ENCODE measurements at places on chromosomes 1 and 21.
A peak's percentile ranks its signal among the peaks of the same experiment; 100 is the strongest.

GRCh38 chr1:162279136-162279498 lies 97.5 kb downstream of the SPATA46 start:
- H3K27ac ChIP-seq = no peak overlapping the region
- H3K27me3 ChIP-seq = no peaks in the 10 kb centered on the region
- no peaks in the 10 kb centered on the region for H3K36me3 ChIP-seq
- H3K4me3 ChIP-seq = no peak overlapping the region

- H3K4me3 ChIP-seq = peak within 1 kb of the TSS; percentile 78
- peak within 1 kb of the TSS; percentile 77 for H3K27ac ChIP-seq
- peak; percentile 91 for DNase-seq
Observed at GRCh38 chr1:25858906-25859789, at the start of gene AUNIP. TSS of gene AUNIP (minus strand) at chr1:25859457. CDS start at chr1:25859357, 100 bp downstream.

DNA sequence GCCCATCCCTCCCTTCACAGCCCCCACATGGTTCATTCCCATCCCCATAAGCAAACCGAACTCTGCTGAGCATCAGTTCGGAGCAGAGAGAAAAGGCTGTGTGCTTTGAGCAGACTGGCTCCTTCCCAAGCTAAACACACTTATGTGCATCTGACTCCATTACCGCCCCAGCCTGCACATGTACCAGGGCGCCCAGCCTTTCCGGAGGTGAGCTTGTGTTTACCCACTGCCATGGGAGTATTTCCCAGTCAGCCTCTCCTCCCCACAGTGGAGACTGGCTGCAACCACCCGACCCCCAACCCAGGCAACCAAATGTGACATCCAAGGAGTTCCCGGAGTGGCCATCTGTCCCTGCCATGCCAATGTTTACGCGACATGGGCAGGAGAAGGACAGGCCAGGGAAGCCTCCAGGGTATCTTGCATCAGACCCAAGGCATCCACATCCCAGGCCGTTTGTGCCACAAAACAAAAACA lies 9.4 kb downstream of the TIAM1 start:
- H3K4me1 ChIP-seq = no peaks in the 10 kb centered on the region
- H3K27ac ChIP-seq = no peak overlapping the region
- no peak overlapping the region for H3K4me3 ChIP-seq
- DNase-seq = no peak

DNA sequence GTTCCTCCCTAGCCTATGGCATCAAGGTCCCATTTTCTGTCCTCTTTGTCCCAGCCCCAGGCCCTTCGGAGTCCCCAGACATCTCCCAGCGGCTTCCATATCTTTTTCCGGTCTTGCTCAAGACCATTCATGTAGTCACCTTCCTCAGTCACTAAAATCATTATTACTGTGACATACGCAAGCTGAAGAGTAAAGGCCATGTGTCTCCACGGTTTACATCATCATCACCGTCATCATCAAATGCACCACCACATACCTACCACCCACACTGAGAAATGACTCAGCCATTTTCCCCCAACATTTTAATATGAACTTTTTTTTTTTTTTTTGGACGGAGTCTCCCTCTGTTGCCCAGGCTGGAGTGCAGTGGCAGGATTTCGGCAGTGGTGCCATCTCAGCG lies 43.4 kb downstream of the FHAD1 start:
- no peaks in the 10 kb centered on the region for H3K4me1 ChIP-seq
- no peak overlapping the region for H3K27ac ChIP-seq
- no peak overlapping the region for H3K4me3 ChIP-seq
- no peaks in the 10 kb centered on the region for H3K36me3 ChIP-seq

GRCh38 chr21:44999428-44999971 lies 59.7 kb downstream of the SLX9 start:
- no peak overlapping the region for H3K27ac ChIP-seq
- H3K4me3 ChIP-seq = no peak overlapping the region
- DNase-seq = no peak
- no peaks in the 10 kb centered on the region for H3K36me3 ChIP-seq

DNA sequence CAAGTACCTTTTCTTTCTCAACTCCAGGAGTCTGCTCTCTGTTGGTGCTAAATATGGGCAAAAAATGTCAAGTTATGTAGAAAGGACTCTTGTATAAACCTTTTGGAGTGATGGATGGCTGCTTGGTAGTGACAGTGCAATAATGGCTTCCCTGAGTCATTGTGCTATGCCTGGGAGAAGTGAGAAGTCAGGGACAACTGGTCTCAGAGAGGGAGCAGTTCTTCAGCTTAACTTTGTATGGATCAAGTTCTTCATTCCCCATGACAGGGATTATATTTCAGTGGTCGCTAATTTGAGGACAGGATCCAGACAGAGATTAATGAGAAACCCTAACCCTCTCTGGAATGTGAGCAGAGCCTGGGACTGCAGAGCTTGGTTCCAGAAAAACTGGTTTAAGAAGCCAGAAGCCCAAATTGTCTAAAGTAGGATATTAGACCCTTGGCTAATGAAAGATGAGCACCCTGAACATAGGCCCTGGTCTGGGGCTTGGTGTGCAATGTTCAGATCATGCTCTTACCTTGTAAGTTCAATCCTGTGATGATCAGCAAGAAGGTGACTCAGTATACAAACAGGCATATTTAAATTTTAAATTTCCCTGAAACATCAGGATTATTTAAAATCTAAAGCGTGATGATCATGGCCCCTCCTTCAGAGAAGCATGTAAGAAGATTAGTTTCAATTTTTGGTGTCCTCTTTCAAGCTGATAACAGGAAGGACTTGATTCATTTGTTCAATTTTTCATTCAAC lies 50.9 kb downstream of the NTMT2 start:
- no peak overlapping the region for H3K4me3 ChIP-seq
- no peaks in the 10 kb centered on the region for H3K4me1 ChIP-seq
- no peaks in the 10 kb centered on the region for H3K36me3 ChIP-seq
- DNase-seq = no peak

- peak overlapping the region; percentile 65 for H3K4me3 ChIP-seq
- peak overlapping the region; percentile 81 for H3K27ac ChIP-seq
- DNase-seq = no peak
- H3K4me1 ChIP-seq = peaks cover 28% of the 10 kb centered on the region
Observed at GRCh38 chr1:45009956-45010854, 919 bp downstream of the HECTD3 start.

DNA sequence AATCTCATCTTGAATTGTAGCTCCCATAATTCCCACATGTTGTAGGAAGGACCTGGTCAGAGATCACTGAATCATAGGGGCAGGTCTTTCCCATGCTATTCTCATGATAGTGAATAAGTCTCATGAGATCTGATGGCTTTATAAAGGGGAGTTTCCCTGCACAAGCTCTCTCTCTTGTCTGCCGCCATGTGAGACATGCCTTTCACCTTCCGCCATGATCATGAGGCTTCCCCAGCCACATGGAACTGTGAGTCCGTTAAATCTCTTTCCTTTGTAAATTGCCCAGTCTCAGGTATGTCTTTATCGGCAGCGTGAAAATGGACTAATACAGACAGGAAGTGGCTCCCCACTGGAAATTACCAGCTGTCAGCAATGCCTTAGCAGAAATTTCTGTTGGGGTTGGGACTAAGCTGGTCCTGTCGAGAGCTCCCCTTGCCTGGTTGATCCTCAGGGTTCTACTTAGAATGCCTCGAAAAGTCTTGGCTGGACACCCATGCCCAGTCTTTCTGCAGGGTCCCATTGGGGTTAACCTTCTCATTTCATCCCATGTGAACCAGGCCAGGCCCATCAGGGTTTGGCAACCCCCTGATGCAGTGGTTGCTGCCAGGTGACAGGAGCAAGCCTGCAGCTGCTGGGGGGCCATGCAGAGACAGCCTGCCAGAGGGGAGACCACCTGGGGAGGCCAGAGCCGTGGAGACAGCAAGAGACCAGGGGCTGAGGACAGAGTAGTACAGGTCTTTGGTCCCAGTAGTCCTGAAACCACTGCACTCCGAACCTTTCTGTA lies 2.8 kb upstream of the ABCG1 start:
- H3K27me3 ChIP-seq = no peaks in the 10 kb centered on the region
- H3K4me1 ChIP-seq = peaks cover 5% of the 10 kb centered on the region
- DNase-seq = no peak

GRCh38 chr1:162025541-162025940 lies 1.9 kb upstream of the OLFML2B start:
- H3K27ac ChIP-seq = no peak overlapping the region
- no peak for DNase-seq
- peaks cover 3% of the 10 kb centered on the region for H3K27me3 ChIP-seq
- no peak overlapping the region for H3K4me3 ChIP-seq
- H3K36me3 ChIP-seq = no peaks in the 10 kb centered on the region

GRCh38 chr1:217354895-217355294 lies 276.0 kb downstream of the GPATCH2 start:
- H3K27ac ChIP-seq = no peak overlapping the region
- DNase-seq = no peak
- H3K27me3 ChIP-seq = no peaks in the 10 kb centered on the region
- no peak overlapping the region for H3K4me3 ChIP-seq

DNA sequence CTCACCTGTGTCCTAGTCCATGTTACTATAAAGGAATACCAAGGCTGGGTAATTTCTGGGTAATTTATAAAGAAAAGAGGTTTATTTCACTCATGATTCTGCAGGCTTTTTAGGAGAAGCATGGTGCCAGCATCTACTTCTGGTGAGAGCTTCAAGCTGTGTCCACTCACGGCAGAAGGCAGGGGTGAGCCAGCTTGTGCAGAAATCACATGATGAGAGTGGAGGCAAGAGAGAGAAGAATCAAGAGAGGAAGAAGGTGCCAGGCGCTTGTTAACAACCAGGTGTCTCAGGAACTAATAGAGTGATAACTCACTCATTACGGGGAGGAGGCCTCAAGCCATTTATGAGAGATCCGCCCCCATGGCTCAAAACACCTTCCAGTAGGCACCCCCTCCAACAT lies 67.5 kb upstream of the CD34 start:
- no peak overlapping the region for H3K4me3 ChIP-seq
- no peak for DNase-seq
- H3K36me3 ChIP-seq = no peaks in the 10 kb centered on the region
- no peaks in the 10 kb centered on the region for H3K27me3 ChIP-seq

GRCh38 chr1:244854865-244855578 lies 9.3 kb downstream of the HNRNPU start:
- H3K4me1 ChIP-seq = peaks cover 67% of the 10 kb centered on the region
- H3K27me3 ChIP-seq = no peaks in the 10 kb centered on the region
- DNase-seq = no peak
- peak overlapping the region; percentile 42 for H3K27ac ChIP-seq

DNA sequence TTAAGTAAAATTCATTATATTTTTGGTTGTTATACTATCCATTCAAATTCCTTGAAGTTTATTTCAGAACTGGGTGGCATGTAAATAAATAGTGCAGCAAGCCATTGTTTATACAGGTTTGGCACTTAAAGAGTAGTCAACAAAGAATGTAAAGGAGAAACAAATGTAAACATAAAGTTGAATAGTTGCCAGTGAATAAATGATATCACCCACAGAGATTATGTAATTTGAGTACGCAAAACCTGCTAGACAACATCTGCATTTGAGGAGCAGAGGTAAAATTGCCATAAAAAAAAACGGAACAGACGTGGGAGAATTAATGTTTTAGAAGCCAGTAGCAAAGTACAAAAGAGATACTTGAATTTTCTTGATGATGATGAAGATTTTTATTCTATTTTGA lies 111.6 kb downstream of the ADGRL2 start:
- no peaks in the 10 kb centered on the region for H3K36me3 ChIP-seq
- H3K27me3 ChIP-seq = no peaks in the 10 kb centered on the region
- no peaks in the 10 kb centered on the region for H3K4me1 ChIP-seq
- no peak overlapping the region for H3K27ac ChIP-seq
- DNase-seq = no peak

GRCh38 chr21:46001821-46002681 lies 20.5 kb downstream of the COL6A1 start:
- no peak overlapping the region for H3K27ac ChIP-seq
- H3K4me1 ChIP-seq = no peaks in the 10 kb centered on the region
- H3K4me3 ChIP-seq = no peak overlapping the region

- DNase-seq = no peak
- no peaks in the 10 kb centered on the region for H3K27me3 ChIP-seq
- H3K36me3 ChIP-seq = no peaks in the 10 kb centered on the region
- H3K27ac ChIP-seq = no peak overlapping the region
Observed at GRCh38 chr1:170538687-170539086, 6.7 kb downstream of the GORAB start.

GRCh38 chr1:8903908-8904650 lies 25.6 kb upstream of the ENO1 start:
- no peaks in the 10 kb centered on the region for H3K36me3 ChIP-seq
- no peaks in the 10 kb centered on the region for H3K27me3 ChIP-seq
- H3K4me1 ChIP-seq = peaks cover 17% of the 10 kb centered on the region
- H3K27ac ChIP-seq = no peak overlapping the region
- no peak overlapping the region for H3K4me3 ChIP-seq
- no peak for DNase-seq

GRCh38 chr1:161787355-161787754 lies 21.2 kb downstream of the ATF6 start:
- H3K4me3 ChIP-seq = no peak overlapping the region
- no peak for DNase-seq
- peaks cover 6% of the 10 kb centered on the region for H3K36me3 ChIP-seq

- no peaks in the 10 kb centered on the region for H3K36me3 ChIP-seq
- H3K4me1 ChIP-seq = no peaks in the 10 kb centered on the region
- no peak overlapping the region for H3K4me3 ChIP-seq
- no peaks in the 10 kb centered on the region for H3K27me3 ChIP-seq
- no peak for DNase-seq
Observed at GRCh38 chr1:228849011-228849541, 113.8 kb downstream of the RHOU start.

GRCh38 chr1:200290010-200290685 lies 119.7 kb downstream of the ZNF281 start:
- H3K36me3 ChIP-seq = no peaks in the 10 kb centered on the region
- no peak overlapping the region for H3K4me3 ChIP-seq
- no peak overlapping the region for H3K27ac ChIP-seq
- no peaks in the 10 kb centered on the region for H3K4me1 ChIP-seq

DNA sequence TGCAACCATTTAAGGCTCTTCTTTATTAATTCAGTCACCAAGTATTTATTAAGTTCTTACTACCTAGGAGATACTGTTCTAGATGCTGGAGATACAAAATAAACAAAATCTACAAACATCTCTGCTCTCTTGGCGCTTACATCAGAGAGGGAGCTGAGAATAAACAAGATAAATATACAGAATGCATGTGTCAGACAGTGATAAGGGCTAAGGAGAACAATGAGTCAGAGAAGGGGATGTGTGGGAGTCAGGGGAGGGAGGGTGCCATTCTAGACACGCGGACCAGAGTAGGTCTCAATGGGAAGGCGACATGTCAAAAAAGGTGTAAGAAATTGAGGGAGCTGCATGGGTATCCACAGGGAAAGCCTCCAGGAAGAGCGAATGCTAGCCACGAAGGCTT lies 393.2 kb downstream of the RWDD3 start:
- no peak for DNase-seq
- no peaks in the 10 kb centered on the region for H3K27me3 ChIP-seq
- H3K4me3 ChIP-seq = no peak overlapping the region
- H3K27ac ChIP-seq = no peak overlapping the region
- no peaks in the 10 kb centered on the region for H3K36me3 ChIP-seq

GRCh38 chr1:91732291-91733107 lies 153.5 kb downstream of the TGFBR3 start:
- H3K4me3 ChIP-seq = no peak overlapping the region
- H3K4me1 ChIP-seq = peaks cover 28% of the 10 kb centered on the region
- H3K36me3 ChIP-seq = no peaks in the 10 kb centered on the region
- no peaks in the 10 kb centered on the region for H3K27me3 ChIP-seq
